ENCODE measurements at places on chromosomes 5 and 9. TPM values are rescaled to one million over a fixed set of nuclear protein-coding genes. Genes with fewer than 3 reads are reported as not detected.

The LRRC14B gene
- not detected for total RNA-seq

The NR6A1 gene
- 0.50 TPM for total RNA-seq

The SNCB gene
- not detected for total RNA-seq

The FGF10 gene
- total RNA-seq, result not detected

The PDCD1LG2 gene
- total RNA-seq, result 0.40 TPM

The PCDHA3 gene
- total RNA-seq, result not detected

The GRAMD2B gene
- total RNA-seq, result 14.1 TPM

The GKAP1 gene
- total RNA-seq, result 9.7 TPM

The C5orf58 gene
- not detected for total RNA-seq

The RNF44 gene
- 319 TPM for total RNA-seq
